ENCODE measurements at places on chromosomes 6 and 20.

DNA sequence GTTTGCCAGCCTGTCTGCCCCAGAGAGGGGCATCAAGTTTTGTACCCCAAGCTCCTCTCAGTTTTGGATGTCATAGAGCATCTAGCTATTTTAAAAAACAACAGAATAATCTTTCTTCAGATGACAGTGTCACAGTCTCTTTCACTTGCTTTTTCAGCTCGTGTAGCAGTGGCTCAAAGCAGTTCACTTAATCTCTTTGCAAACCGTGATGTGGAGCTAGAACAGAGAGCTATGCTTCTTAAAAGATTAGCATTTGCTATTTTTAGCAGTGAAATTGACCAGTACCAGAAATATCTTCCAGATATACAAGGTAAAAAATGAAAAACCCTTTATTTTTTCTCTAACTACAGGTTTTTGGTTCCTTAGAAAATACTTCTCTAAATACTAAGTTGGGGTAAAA, 37.3 kb downstream of the PGM3 start:
- DNase-seq: no peak

GRCh38 chr20:38581013-38581412, at the start of gene ADIG:
ADIG (plus strand) TSS chr20:38581197; CDS start chr20:38581251, 54 bp downstream.
- no peak for DNase-seq

DNA sequence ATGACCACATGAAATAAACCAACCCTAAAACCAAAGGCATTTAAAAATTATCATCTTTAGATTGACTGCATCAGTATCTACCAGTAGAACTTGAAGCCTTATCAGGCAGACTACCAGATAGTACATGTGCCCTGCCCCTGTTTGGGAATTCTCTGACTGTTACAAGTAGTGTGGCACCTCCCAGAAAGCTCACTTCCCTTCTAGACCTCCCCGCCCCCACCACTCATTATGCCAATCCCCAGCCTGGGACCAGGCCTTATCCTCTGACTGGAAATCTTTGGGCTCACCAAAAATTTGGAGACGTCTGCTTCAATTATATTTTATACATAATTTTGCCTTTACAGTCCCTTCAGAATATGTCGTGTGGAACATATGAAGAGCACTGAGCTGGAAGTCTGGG, 155.6 kb downstream of the TFAP2B start:
- DNase-seq: no peak

DNA sequence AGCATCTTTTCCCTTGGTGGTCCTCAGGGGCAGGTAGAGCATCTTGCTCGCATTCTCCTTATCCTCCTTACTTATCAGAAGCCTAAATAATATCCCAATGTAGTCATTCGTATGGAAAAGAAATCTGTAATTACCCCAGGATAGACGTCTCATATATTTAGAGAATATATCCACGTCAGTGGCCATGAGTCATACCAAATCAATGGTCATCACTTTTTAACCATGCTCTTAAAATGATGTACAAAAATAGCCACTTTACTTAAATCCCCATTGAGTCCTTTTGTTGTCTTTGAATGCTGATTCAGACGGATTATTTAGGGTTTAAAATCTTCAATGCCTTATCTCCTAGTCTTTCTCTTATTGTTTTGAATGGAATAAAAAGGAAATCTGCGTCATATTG, 231.7 kb upstream of the STXBP5 start:
- no peak for DNase-seq

- no peak for DNase-seq
Observed at GRCh38 chr6:52657870-52658269, 13.0 kb upstream of the TMEM14A start.

DNA sequence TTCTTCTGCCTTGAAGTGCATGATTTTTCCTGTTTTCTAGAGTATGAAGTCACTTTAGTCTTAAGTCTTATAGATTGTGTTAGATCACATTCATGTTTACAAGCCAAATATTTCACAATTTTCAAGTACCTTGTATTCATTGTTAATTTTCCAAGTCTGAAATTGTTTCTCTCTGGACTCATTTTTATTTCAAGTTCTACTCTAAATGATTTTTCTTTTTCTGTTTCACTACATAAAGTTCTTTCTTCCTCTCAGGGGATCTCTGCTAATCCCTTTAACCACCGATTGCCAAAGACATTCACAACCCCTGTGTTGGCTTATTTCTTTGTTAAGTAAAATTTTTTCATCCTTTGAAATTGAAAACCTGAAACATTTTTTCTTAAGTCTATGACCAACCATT, 805.7 kb downstream of the KIF16B start:
- DNase-seq: no peak

DNA sequence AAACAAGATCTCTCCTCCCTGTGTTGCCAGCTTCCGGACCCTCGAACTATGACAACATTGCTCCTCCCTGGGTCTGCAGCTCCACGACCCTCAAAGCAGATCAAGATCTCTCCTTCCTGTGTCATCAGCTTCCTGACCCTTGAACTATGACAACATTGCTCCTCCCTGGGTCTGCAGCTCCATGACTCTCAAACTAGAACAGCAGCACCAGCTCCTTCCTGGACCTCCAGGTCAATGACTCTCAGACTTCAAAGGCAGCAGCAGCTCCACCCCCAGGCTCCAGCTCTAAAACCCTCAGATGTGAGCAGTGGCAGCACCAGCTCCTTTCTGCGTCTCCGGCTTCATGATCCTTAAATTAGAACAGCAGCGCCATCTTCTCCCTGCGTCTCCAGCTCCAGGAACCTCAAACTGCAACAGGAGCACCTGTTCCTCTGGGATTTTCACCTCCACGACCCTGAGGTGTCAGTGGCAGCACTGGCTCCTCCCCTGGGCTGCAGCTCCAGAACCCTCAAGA, 341.0 kb upstream of the SULF2 start:
- no peak for DNase-seq

DNA sequence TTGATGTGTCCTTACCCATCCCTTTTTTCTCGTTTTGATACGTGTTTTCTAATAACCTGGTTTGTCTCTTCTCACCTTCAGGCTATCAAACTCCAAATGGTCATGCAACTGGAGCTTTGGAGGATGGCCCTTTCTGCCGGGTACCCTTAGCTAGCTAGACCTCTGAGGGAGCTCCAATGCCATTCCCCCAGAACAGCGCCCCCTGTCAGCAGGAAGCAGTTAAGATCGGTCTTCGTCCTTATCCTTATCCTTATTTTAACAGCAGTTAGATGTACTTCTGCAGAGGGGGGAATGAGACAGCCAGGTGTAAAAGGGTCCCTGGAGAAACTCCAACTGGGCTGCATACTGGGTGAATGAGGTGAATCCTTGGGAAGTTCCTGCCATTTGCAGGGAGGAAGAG, 37.2 kb downstream of the SEL1L2 start:
- DNase-seq: no peak

DNA sequence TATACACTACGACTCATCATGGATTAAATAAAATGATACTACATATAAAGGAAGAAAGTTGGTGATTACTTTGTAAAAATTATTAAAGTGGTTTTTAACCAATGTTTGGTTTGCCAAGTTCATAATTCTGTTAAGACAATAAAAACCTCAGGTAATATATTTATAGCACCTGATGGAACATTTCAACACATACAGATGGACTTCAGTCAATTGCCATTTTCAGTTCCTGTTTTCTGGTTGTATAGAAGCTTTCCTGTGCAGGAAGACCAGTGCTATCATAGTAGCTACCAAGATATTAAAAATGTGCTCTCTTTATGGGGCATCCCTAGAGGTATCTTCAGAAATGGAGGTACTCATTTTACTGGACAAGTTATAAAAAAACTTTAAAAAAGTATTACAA, 1686.4 kb downstream of the GRIK2 start:
- no peak for DNase-seq

- DNase-seq: no peak
Observed at GRCh38 chr20:2221921-2222320, 73.9 kb upstream of the TGM3 start.

- no peak for DNase-seq
Observed at GRCh38 chr6:77037439-77037838, 425.9 kb downstream of the HTR1B start.

DNA sequence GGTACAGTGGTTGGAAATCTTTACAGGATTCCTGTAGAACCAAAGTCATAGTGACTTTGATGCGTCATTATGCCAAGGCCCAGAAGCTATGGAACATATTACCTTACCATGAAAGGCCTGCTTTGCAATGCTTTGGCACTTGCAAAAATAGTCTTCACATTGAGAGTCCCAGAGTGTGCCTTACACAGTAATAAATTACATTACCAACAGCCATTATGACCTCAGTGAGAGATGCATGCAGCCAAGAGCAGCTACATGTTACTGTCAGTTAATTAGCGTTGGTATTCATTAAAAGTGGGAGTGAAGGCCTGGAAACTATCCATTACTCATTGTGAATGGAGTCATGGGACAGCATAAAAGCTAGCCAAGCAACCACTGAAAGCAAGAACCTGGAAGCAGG, 39.2 kb upstream of the HDDC2 start:
- DNase-seq: no peak
